Fibroblast of lung (primary cell): ENCODE measurements at places on chromosomes 3 and 15. TPM values are rescaled to one million over a fixed set of nuclear protein-coding genes. Genes with fewer than 3 reads are reported as not detected.

DNA sequence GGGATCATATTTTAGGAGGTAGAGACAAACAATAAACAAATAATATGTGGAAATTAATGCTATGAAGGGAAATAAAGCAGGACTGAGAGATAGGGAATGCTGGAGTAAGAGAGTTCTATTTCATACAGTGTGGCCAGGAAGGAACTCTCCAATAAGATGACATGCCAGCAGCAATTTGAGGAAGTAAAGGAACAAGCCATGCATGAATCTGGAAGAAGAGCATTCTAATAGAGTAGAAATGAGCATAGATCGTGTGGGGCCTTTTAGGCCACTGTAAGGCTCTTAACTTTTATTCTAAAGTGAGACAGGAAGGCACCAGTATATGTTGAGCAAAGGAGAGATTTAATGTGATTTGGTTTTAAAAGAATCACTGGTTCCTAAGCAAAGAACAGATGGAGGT lies 126.3 kb downstream of the DMXL2 start:
- no peak for DNase-seq

GRCh38 chr15:89385596-89386331 lies 51.1 kb upstream of the POLG start:
- peak; percentile 87 for DNase-seq

DNA sequence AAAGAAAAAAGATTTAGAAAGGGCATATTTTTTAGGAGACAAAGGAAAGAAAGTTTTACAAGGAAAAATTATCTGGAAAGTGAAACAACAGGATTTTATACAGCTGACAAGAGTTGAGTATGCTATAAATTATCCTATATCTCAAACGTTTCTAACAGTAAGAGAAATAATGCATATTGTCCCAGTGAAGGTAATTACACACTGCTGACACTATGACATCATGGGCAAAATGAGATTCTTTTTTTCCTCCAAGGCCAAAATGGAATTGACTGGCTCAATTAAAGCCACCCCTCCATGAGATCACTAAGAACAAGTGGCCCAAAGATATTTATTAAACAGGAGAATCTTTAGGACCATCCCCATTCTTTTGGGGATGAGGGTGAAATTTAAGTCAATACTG lies 72.0 kb upstream of the CDIN1 start:
- DNase-seq: no peak

DNA sequence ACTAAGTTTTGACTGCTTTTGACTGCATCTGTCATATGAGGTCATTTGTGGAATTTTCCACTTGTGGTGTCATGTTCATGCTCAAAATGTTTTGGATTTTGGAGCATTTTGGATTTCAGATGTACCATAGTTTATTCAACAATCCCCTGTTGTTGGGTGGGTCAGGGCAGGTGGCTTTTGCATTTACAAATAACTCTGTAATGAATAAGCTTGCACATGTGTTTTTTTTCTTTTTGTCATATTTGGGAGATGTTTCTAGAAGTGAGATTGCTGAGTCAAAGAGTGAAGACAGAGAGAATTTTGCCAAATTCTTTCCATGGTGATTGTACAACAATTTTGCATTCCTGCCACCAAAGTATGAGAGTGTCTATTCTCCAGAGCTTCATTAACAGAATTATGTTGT lies 62.4 kb upstream of the ADPGK start:
- no peak for DNase-seq

- no peak for DNase-seq
These were observed 306.3 kb downstream of the ZPLD1 start for GRCh38 chr3:102741105-102741504.

DNA sequence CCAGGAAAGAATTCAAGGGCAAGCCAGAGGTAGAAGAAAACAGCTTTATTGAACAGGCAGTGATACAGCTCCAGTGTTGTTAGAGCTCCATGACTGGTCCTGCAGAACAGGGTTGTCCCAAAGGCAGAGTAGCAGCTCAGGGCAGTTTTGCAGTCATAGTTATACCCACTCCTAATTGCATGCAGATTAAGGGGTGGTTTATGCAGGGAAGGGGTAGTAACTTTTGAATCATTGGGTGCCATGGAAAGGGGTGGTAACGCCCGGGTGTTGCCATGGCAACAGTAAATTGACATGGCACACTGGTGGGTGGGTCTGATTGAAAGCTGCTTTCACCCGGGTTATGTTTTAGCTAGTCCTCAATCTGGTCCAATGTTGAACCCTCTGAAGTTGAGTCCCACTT lies 9.7 kb upstream of the RAB6B start:
- no peak for DNase-seq

DNA sequence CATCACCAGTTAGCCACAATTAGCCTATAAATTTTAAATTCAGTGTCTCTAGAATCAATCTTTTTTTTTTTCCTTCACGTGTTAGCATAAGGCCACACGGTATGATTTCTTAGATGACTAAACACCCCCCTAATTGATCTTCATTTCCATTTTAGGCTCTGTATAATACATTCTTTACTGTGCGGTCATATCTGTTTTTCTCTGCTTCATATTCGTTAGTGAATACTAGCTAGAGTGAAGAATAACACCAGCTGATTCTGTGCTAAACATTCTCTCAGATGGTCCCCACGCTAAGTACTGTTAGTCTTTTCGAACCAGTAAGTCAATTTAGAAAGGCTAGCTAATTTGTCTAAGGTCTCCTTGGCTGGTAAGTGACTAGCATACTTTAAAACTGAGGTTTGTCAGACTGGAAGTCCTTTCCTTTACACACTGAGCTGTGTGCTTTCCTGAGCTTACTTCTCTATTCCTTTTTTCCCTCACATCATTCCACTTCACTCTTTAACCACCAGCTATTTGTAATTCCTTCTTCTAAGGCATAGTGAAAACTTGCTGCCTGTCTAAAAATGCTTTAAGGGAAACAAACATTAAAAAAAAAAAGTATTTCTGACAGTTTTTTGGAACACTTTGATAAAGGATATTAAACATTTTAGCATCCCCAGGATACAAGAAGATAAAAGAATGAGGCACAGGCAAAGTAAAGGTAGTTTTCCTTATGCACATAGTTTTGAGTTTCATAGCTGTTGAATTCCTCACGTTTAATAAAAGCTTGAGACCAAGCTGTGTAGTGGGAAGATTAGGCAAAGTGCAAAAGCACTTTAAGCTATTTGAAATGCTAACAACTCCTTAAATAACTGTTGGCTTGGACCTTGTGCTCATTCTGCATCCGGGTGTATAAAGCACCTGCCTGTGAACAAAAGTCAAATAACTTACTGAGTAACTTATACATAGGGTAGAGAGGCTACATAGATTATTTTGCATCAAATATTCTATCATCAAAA lies 17.1 kb downstream of the ZFAND6 start:
- DNase-seq: peak; percentile 67

Gene ADAMTS17
- total RNA-seq: under 0.01 and 0.17 TPM in 2 replicates

DNA sequence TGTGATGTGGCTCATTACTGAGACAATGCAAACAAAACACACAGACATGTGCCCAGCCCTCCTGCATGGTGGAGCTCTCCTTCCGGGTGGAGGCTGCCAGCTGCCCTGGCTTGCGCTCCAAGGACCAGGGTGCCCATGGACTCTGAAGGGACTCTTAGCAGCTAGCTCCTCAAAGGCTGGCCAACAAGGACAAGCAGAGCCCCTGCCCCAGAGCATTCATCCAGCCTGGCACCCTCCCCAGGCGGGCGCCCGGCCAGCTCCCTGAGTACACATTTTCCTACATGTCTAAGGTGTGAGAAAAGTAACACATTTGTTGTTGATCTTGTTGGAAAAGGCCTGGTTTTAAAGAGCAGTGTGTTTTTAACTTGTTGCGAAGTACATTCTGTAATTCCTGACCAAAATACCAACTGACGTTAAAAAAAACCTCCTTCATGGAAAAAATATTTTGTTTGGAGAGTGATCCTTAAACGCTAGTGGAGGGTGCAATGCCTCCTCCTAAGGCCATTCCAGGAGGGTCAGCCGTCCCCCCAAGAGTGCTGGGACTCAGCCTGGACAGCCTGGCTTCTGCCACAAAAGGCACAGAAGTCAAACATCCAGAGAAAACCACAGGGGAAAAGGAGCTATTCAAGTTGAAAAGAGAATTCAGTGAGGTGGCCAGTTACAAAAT lies 86.9 kb downstream of the KLF15 start:
- peak; percentile 75 for DNase-seq

DNA sequence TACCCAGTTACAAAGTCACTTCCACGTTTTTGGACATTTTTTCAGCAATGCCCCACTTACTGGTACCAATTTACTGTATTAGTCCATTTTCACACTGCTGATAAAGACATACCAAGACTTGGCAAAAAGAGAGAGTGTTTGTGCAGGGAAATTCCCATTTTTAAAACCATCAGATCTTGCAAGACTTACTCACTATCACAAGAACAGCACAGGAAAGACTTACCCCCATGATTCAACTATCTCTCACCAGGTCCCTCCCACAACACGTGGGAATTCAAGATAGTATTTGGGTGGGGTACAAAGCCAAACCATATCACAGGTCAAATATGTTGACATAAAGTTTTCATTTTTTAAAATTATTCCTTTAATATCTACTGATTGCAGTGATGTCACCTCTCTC lies 16.2 kb upstream of the ABI3BP start:
- DNase-seq: no peak

- DNase-seq: no peak
These were observed 400.0 kb downstream of the LSAMP start for GRCh38 chr3:116045314-116045713.

- DNase-seq: no peak
These were observed 32.2 kb downstream of the PTPRG start for GRCh38 chr3:61593446-61594029.

GRCh38 chr3:118817748-118818165 lies 216.9 kb downstream of the IGSF11 start:
- DNase-seq: peak; percentile 39

- DNase-seq: no peak
These were observed 502.3 kb downstream of the SHQ1 start for GRCh38 chr3:72345980-72346379.

DNA sequence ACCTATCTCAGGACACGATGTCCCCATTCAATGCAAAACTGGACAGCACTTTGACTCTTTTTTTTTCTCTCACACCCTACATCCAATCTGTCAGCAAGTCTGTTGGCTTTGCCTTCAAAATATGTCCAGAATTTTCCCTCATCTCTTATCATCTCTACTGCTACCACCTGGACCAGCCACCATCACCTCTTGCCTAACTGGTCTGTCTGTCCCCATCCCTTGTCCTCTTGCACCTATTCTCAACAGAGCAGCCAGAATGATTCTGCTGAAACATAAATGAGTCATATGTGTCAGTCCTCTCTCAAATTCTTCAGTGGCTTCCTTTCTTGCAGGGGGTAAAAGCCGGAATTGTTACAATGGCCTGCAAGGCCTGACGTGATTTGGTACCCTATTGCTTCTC lies 105.8 kb downstream of the CYP19A1 start:
- no peak for DNase-seq

DNA sequence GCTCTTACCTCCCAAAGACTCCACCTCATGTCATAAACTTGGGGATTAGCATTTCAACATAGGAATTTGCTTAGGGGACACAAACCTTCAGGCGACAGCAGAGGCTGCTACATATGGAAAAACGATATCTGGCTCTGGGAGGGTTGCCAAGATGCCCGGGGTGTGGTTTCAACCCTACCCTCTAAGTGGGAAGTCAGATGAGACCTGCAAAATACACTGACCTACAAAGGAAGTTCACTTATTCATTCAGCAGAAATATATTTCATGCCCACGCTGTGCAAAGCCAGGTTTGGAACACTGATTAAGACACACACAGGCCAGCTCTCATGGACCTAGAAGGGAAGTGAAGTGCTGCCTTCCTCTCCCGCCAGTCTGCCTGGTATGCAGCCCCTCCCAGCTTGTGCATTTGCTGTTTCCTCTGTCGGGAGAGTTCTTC lies 239.3 kb downstream of the FEZF2 start:
- DNase-seq: peak; percentile 27

DNA sequence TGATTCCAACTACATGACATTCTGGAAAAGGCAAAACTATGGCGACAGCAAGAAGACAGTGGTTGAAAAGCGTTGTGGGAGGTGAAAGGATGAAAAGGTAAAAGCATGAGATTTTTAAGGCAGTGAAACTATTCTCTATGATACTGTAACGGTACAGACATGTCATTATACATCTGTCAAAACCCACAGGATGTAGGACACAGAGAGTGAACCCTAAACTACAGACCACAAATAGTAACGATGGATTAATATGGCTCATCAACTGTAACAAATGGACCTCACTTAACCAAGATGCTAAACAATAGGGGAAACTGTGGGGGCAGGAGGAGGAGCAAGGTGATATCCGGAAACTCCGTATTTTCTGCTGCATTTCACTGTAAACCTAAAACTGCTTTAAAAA lies 39.1 kb downstream of the MYO9A start:
- DNase-seq: no peak

DNA sequence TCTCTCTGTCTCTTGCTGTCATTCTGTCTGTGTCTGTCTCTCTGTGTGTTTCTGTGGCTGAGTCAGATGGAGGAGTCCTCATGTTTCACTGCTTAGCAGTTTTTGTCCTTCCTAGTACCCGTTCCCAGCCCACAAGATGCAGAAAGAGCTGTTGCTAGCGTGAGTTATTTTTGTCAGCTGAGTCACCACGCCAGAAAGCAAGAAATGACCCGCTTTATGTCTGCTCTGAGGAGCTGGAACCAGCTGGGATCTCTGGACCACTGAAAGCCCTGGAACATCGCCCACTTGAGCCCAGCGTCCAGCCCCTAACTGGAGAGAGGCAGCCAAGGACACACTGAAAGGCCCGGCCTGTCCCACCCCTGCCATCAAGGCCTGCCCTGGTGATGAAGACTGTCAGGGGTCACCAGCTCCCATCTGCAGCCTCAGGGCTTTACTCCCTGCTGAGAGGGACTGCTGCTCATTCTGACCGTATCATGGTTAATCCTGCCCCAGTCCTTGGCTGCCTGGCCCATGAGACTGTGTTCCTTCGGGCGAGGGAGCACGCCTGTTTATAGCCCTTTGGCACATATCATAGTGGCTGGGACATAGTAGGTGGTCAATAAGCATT lies 101.7 kb upstream of the TPM1 start:
- DNase-seq: peak; percentile 96

Gene C3orf85
- not detected in 2 replicates for total RNA-seq

DNA sequence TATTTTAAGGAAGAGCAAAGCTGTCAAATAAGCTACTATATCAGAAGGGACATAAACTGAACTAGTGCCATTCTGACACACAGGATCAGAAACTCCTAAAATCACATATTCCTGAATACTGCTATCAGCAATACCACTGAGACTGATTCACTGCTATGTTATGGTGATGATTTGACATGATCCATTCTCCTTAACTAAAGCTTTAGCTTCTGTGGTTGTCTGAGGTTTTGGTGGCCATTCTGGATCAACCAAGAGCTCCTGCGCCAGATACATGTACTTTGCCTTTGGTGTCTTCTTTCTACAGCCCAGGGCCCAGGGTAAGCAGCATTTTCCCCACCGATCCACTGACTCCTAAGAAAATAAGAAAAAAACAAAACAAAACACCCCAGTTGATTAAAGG lies 6.7 kb upstream of the GP5 start:
- DNase-seq: peak; percentile 43

DNA sequence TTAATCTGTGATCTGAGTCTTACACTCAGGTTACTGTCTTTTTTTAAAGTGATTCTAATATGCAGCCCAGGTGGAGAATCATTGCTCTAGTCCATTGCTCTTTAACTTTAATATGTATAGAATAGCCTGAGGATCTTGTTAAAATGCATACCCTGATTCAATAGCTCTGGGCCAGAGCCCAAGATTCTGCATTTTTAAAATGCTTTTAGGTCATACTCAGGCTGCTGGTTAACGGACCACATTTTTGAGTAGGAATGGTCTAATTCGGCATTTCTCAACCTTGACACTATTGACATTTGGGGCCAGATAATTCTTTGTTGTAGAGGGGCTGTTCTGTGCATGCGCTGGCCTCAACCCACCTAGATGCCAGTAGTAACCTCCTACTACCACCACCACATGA lies 20.9 kb upstream of the FSTL1 start:
- peak; percentile 86 for DNase-seq
